HTR-8/SVneo (cell line): ENCODE measurements at places on chromosomes 4 and X.
A peak's percentile ranks its signal among the peaks of the same experiment; 100 is the strongest.

DNA sequence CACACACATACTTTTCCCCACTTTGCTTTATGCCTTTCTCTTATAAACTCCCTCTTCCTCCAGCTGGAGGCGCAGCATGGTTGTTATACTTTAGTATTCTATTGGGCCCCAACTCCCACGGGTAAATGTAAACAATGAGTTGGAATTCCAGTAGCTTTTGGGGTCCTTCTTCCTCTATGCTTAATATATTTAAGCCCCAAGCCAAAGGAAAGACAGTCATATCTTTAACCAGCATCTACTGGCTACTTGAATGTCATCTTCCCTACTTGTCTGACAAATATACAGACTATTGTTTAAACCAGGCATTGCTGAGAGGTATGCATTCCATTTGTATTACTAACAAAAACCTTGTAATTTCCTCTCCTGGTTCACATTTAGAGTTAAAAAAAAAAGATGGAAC lies 72.9 kb downstream of the WDR19 start:
- peak; percentile 80 for DNase-seq

DNA sequence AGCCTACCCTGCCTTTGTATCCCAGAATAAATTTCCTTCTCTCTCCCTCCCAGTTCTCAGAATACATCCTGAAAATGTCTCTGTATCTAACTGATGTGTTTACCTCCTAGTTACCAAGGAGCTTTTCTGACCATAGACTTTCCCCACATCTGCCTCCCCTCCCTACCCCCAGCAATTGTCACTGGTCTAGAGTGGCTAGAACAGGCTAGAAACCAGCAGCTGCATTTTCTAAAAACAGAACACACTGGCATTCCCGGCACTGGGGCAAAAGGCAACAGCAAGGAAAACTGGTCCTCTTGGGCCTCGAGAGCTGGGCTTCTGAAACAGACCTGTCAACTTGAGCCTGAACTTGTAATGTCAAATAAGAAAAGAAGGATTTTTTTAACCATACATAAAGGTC lies 16.4 kb downstream of the TASL start:
- no peak for DNase-seq

- DNase-seq: no peak
These were observed 3.3 kb upstream of the NKX3-2 start for GRCh38 chr4:13547485-13548041.

DNA sequence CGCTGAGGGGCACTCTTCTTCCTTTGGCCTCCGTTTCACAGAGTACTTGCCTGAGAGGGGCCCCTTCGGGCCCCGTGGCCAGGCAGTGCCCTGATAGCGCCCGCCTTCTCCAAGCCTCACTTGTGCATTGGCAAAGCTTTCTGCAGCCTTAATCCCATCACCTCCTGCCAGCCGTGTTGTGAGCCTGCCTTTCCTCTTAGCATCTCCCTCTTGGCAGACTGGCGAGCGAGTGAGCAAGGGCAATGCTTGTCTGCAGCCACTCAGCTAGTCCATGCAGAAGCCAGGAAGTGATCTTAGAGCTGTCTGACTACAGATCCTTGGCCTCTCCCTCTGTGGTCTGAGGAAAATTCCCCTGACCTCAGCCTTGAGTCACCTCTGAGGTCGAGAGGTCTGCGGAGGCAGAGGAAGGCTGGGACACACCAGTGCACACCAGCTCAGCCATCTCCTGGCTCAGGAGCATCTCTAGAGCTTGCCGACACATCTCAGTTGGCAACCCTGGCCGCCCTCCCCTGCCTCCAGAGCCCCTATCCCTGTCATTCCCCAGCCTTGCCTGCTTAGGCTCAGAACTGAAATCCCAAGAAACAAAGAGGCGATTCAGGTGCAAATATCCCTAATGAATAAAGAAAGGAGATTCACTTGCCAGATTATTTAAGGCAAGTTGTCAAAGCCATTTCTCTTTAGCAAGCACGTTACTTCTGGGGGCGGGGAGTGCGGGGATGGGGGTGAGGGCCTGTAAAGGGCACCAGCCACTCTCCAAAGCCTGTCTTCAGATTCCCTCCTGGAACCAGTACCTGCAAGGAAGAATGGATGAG lies 143.5 kb upstream of the MAMLD1 start:
- DNase-seq: no peak

DNA sequence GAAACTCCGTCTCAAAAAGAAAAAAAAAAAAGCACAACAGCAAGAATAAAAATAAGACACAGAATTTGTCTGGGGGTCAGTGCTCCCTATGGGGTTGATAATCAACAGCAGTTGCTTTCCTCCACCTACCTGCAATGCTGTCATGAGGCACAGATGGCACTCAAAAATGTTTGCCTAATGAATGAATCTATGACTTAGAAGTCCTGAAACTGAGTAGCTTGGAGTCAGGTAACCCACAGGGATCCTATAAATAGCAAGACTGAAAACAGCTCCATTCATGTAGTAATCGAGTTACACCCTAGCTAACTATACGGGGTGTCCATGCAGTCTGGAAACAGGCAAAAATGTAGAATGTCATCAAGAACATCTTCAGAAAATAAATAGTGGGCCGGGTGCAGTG lies 19.8 kb upstream of the DDX3X start:
- no peak for DNase-seq

DNA sequence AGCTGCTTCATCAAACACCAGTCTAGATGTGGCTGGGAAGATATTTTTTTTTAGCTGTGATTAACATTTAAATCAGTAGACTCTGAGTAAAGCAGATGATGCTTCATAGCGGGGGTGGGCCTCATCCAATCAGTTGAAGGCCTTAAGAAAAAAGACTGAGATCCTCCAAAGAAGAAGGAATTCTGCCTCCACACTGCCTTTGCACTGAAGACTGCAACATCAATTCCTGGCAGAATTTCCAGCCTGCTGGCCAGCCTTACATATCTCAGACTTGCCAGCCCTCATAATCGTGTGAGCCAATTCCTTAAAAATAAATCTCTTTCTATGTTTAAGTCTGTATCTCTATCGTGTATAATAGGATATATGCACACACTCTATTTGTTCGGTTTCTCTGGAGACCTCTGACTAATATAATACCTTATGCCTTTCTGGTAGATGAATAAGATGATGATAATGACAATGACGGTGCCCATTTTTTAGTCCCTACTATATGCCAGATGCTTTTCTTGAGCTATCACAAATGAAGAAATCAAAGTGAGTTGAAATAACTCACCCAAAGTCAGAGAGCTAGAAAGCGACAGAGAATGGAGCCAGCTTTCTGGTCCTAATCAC lies 66.1 kb upstream of the SOD3 start:
- DNase-seq: no peak

- DNase-seq: no peak
These were observed 1456.1 kb upstream of the IGFBP7 start for GRCh38 chr4:58566260-58566659.
